ENCODE measurements at places on chromosomes 1 and 21.

DNA sequence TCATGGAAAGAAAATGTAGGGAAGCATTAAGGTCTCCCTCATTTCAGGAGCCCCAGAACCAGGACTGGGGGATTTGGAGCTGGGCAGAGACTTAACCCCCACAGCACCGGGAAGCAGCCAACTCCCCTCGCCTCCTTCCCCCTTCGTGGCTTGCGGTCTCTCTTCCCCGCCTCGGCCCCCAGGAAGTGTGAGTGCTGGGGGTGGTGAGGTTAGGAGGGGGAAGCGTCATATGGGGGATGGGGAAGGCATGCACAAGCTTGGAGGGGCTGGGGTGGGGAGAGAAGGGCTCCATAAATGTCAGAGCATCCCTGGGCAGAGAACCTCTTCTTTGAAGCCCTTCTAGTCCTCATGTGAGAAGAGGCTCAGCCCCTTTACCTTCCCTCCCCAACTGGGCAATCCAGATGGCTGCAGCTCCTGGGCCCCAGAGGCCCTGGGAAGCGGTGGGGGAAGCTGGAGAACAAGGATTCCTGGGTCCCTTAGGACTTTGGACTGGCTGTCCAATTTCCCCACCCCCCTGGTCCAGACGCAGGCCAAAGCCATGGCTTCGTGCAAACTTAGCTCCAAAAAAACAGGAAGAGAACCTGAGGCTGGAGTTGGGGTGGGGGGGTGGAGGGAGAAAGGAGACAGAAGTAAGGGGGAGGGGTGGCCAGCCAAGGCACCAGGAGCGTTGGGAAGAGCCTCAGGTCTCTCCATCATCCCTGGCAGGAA is 7.8 kb downstream of the ZBTB7B start:
- peak; percentile 48 for DNase-seq

GRCh38 chr21:34221331-34222030 is 142.3 kb upstream of the KCNE2 start:
- DNase-seq = no peak

DNA sequence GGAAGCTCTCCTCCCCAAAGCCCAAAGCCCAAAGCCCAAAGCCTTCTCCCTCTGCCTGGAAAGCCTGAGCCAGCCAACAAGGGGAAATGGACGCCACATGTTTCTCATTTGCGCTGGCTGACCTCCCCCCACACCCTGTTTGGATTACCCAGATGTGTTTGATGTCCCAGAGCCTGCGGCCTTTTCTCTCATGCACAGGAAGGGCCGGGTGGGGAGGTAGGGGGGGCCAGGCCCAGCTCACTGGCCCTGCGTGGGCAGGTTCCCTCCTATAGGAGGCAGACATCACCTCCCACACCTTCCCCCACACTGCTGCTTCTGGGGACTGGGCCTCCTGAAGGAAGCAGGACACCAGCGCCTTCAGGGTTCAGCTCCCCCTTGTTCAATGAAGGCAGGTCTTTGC is 116.3 kb downstream of the NAV1 start:
- DNase-seq = no peak

DNA sequence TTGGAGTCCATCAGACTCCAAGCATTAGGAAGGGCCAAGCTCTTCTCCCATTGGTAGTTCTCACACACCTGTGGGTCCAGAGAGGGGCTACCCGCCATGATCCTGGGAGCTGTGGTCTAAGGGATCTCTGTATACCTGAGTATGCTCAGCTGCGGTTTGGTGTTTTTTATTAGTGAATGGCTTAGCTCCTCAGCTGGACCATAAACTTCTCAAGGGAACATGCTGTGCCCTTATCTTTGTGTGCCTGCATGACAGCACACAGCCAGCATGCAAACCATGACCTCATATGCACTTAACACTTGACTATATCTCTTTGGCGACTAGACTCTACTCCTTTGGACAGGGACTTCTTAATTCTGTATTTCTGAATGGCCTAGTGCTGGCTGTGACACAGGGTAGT is 94.5 kb downstream of the CD58 start:
- no peak for DNase-seq

DNA sequence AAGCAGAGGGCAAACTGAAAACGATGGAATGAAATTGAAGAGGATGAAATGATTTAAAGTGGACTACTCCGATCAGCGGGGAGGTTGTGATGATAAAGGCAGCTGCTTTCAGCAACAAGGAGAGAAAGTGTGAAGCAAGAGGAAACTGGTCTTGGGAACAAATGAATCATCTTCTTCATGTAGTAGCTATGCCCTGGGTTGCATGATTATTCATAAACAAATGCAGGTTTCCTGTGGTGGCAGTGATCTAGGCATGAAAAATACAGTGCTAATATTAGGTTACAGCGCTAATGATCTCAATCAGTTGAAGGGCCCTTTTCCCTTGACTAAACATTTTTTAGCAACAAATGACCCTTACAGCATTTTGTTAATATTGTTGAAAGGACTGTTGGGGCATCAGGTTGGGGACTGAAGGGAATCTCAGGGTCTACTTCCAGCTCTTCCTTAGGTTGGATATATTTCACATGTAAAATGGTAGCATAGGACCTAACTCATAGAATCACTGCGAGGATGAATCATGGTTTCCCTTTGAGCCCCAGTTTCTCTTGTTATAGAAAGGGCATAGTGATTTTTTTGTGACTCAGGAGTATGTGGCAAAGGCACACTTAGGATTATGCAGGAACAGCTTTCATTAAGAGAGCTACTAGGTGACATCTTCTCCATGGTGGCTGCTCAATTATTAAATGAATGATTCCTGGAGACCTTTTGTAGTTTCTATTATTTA is 1.9 kb upstream of the ZFYVE9 start:
- DNase-seq = no peak

DNA sequence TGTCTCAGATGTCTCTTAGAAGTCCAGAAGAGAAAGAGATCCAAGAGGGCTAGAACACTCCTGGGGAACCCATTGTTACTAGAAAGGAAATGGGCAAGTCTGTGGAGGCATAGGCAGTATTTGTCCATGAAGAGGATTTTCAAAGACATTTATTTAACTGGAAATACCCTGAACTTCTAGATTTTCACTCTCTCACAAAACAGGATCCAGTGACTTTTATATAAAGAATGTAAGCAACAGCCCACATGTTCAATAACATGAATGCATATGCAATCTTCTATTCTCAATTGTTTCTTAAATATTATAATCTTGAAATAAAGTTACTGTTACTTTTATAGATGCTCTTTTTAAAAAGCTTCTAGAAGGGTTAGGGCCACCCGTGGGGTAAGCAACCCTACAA is 53.4 kb downstream of the TBX15 start:
- DNase-seq = no peak

GRCh38 chr1:2821966-2822620 is 20.6 kb upstream of the TTC34 start:
- DNase-seq = peak; percentile 27

DNA sequence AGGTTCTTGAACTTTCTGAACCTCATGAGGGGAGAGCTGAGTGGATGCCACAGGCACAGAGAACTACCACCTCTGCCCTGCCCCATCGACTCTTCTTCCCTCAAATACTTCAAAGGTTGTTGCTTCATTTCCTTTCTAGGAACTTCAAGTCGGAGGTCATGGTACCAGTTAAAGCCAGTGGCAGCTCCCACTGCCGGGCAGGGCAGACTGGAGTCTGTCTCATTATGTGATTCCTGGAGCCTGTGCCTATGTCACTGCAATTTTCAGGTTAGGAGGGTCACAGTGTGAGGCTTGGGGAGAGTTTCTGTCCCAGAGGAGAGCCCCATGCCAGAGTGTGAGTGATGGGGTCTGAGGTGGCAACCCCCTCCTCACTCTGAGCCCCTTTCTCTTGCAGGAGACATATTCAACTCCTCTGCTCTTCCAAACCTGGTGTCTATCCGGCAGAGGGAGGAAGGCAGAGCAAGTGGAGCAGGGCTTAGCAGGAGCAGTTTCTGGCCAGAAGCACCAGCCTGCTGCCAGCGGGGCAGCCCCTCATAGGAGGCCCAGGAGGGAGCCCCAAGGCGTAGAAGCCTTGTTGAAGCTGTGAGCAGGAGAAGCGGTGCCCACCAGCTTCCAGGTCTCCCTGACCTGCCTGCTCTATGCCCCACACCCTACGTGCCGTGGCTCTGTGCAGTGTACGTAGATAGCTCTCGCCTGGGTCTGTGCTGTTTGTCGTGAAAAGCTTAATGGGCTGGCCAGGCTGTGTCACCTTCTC is 29.3 kb downstream of the CAMK1G start:
- DNase-seq = no peak

DNA sequence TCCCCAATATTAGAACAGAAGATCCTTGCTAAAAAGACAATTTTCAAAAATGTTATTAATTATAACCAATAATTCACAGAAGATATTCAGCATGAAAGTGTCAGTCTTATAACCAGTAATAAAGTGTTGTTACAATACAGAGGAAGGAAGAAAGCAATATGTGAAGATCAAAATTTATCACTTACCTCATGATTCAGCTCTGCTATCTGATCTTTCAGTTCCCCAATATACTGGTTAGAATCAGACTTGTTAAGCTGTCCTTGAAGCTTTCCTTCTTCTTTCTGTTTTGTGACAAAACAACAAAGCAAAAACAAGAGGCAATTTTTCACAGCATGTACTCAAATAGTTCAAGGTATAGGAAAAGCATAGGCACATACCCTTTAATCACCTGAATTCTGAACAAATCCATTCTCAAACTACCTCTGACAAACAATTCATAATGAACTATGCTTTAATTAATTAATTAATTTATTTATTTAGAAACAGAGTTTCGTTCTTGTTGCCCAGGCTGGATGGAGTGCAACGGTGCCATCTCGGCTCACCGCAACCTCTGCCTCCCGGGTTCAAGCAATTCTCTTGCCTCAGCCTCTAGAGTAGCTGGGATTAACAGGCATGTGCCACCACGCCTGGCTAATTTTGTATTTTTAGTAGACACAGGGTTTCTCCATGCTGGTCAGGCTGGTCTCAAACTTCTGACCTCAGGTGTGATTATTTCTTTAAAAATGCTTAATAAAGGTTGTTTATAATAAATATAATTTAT is 76.9 kb upstream of the GFI1 start:
- DNase-seq = no peak

GRCh38 chr1:228064741-228065542 is 17.6 kb upstream of the ARF1 start:
- DNase-seq = no peak

GRCh38 chr21:45224189-45224938 is 63.3 kb downstream of the POFUT2 start:
- DNase-seq = peak; percentile 21

DNA sequence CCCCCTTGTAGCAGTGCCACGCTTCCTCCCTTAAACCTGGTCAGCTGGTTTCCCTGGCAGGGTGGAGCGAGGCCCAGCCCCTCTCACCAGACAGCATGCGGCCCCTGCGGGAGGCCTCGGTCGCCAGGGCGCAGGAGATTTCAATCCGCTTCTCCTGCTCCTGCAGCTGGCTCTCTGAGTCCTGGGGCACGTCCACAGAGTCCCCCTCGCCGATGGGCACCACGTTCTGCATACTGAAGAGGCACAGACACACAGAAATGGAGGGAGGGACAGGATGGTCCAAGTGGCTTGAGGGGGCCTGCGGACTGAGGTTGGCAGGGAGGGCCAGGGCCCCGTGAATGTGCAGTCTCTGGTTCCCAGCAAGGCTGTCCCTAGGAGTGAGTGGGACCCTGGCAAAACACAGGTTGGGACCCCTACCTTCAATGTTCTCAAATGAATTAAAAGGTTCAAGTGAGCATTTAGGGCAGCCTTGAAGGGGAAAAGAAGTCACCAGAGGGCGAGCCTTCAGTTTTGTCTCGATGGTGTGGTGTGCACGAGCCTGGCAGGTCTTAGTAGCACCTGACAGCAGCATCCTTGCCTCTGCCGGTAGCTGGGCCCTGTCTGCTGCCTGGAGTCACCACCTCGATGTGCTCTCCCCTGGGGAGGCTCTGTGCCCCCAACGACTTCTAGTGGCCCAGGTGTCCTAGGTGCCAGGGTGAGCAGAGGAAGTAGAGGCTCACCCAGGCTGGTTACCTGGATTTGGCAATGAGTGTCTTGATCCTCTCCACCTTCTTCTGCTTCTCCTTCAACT is 14.4 kb upstream of the GOLT1A start:
- DNase-seq = no peak

DNA sequence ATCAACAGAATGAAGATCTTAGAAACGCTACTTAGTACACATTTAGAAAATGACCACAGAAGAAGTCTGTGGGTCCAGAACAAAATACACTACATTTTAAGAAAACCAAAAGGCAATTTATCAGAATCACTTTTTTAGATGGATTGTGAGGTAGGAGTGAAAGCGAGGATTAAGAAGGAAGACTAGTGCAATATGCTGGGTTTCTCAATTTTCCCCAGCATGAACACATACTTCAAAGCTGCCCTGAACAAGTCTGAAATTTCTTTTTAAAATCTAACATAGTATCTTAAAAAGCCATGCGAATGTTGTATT is 200.5 kb downstream of the SLC45A1 start:
- DNase-seq = no peak

DNA sequence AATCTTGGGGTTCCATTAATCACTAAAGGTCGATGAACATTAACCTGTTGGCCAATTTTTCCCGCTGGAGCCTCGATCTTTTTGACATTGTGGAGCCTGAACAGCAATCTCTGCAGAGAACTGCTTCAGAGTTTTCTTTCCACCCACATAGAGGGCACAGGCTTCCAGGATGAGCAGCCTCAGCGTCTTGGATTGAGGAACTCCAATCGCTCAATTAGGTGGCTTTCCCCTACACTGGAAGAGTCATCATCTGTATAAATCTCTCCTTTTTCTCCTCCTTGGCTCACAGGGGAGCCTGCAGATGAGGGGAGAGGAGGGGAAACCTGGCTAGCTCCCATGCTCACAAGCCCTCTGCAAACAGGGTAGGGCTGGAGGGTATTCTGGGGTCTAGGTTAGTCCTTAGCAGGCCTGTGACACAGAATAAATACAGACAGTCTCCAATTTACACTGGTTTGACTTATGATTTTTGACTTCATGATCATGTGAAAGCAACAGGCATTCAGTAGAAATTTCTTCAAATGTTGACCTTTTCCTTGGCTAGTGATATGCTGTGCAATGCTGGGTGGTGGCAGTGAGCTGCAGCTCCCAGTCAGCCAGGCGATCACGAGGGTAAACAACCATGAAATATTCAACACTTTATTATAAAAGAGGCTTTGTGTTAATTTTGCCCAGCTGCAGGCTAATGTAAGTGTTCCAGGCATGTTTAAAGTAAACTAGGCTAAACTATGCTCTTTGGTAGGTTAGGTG is 80.8 kb downstream of the PGBD5 start:
- DNase-seq = no peak

DNA sequence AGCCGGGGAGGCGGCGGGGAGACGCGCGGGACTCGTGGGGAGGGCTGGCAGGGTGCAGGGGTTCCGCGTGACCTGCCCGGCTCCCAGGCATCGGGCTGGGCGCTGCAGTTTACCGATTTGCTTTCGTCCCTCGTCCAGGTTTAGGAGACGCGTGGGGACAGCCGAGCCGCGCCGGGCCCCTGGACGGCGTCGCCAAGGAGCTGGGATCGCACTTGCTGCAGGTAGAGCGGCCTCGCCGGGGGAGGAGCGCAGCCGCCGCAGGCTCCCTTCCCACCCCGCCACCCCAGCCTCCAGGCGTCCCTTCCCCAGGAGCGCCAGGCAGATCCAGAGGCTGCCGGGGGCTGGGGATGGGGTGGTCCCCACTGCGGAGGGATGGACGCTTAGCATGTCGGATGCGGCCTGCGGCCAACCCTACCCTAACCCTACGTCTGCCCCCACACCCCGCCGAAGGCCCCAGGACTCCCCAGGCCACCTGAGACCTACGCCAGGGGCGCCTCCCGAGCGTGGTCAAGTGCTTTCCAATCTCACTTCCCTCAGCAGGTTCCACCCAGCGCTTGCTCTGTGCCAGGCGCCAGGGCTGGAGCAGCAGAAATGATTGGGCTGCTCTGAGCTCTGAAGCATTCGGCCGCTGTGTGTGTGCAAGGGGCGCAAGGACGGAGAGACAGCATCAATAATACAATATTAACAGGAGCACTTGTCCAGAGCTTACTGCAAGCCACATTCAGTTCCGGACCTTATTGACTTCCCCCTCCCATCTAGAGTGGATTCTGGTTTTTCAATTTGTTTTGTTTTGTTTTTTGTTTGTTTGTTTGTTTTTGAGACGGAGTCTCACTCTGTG is 10.3 kb downstream of the SIM2 start:
- DNase-seq = no peak
